ENCODE measurements at places on chromosomes 4 and X.

DNA sequence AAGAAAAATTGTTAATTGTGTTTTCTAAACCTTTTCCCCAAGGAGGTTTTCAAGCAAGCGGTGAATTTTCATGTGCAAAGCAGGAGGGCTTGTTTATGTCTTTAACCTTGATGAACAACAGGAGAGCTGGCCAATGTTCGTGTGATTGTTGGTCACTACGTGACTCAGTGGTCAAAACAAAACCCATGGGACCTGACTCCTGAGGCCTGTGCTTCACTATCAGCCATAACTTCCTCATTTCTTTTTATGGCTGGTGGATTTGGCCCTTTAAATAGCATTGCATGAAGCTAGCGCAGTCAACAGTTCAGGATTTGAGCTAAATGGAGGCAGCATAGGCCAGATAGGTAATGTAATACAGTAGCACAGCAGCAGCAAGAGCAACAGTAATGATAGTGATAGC is 80.5 kb downstream of the MID1IP1 start:
- H3K4me1 ChIP-seq, result no peaks in the 10 kb centered on the region
- H3K4me3 ChIP-seq, result no peak overlapping the region
- H3K27me3 ChIP-seq, result no peaks in the 10 kb centered on the region
- no peak for DNase-seq
- no peaks in the 10 kb centered on the region for H3K36me3 ChIP-seq
- H3K27ac ChIP-seq, result no peak overlapping the region

DNA sequence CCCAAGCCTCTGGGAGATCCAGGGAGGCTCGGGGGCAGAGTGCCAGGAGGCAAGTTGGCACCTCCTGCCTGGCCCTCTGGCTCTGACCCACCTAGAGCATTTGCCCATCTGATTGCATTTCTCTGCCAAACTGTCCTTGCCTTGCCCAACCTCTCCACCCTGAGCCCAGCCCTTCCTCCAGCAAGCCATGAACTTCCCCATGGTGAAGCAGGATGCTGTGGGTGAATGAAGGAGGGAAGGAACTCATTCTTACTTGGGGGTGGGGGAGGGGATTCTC is 9.3 kb upstream of the CNGA2 start:
- no peak for DNase-seq
- H3K4me3 ChIP-seq, result no peak overlapping the region
- no peak overlapping the region for H3K27ac ChIP-seq
- H3K4me1 ChIP-seq, result no peaks in the 10 kb centered on the region
- H3K27me3 ChIP-seq, result no peaks in the 10 kb centered on the region

GRCh38 chr4:111837761-111838160 is 307.5 kb upstream of the FAM241A start:
- H3K27me3 ChIP-seq, result no peaks in the 10 kb centered on the region
- no peaks in the 10 kb centered on the region for H3K4me1 ChIP-seq
- DNase-seq, result no peak
- no peak overlapping the region for H3K27ac ChIP-seq
- no peak overlapping the region for H3K4me3 ChIP-seq

DNA sequence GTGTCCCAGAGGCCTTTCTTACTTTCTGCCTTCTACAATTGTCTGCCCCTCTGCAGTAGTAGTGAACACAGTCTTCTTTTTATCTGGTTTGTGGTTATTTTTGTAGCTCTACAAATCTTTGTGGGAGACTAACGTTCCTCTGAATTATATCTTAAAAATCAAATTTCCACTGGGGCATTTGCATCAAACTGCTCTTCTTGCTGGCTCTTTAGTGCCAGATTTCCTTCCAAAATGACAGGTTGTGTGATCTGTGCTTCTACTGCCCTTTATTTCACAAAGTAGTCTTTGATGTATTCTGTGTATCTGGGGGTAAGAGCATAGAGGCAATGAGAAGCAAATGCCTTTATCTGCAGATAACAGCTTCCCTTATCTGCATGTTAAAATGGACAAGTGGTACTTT is 34.5 kb downstream of the TSPAN7 start:
- H3K4me1 ChIP-seq, result no peaks in the 10 kb centered on the region
- no peaks in the 10 kb centered on the region for H3K36me3 ChIP-seq
- no peak for DNase-seq

DNA sequence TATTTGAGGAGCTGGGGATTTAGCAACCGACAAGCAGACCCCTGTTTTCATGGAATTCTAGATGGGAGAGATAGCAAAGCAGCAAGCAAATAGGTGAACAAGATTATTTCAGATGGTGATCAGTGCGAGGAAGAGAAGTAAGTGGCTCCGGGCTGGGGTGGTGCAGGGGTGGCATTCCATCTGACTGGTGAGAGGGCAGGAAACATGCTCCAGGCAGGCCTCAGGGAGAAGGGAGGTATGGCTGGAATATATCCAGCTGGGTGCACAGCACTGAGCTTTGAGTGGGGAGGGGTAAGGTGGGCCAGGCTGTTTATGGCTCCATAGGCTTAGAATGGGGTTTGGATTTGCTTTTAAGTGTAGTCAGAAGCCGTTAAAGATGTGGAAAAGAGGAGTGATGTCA is 21.2 kb downstream of the PTTG2 start:
- no peak for DNase-seq
- H3K27me3 ChIP-seq, result no peaks in the 10 kb centered on the region
- peaks cover 19% of the 10 kb centered on the region for H3K4me1 ChIP-seq
- H3K36me3 ChIP-seq, result no peaks in the 10 kb centered on the region
- H3K4me3 ChIP-seq, result no peak overlapping the region
- no peak overlapping the region for H3K27ac ChIP-seq

DNA sequence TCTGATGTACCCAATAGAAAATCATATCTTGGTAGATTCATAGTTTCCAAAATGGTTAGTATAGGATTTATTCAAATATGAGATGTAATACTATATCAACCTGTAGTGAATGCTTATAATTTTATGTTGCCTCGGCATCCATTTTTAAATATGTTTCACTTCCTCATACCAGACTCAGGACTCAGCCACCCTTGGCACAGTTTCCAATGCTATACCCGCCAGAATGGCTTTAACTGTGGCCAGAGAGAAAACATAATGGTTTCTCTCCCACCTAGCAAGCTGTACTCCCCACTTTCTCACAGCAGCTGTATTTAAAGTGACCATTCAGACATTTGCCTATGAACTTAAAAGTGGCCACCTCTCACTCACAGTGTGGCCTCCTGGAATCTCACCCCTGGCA is 466.6 kb upstream of the PABPC4L start:
- no peaks in the 10 kb centered on the region for H3K27me3 ChIP-seq
- no peaks in the 10 kb centered on the region for H3K4me1 ChIP-seq
- H3K4me3 ChIP-seq, result no peak overlapping the region
- no peak overlapping the region for H3K27ac ChIP-seq
